NCI-H748 treated with DMSO at 0.1 percent for 48 hours (cell line): ENCODE measurements at places on chromosomes 7 and 10.

GRCh38 chr7:125197731-125198393 is 268.2 kb upstream of the POT1 start:
- DNase-seq = no peak

- DNase-seq = no peak
These were observed 4.9 kb downstream of the HKDC1 start for GRCh38 chr10:69224862-69225657.

DNA sequence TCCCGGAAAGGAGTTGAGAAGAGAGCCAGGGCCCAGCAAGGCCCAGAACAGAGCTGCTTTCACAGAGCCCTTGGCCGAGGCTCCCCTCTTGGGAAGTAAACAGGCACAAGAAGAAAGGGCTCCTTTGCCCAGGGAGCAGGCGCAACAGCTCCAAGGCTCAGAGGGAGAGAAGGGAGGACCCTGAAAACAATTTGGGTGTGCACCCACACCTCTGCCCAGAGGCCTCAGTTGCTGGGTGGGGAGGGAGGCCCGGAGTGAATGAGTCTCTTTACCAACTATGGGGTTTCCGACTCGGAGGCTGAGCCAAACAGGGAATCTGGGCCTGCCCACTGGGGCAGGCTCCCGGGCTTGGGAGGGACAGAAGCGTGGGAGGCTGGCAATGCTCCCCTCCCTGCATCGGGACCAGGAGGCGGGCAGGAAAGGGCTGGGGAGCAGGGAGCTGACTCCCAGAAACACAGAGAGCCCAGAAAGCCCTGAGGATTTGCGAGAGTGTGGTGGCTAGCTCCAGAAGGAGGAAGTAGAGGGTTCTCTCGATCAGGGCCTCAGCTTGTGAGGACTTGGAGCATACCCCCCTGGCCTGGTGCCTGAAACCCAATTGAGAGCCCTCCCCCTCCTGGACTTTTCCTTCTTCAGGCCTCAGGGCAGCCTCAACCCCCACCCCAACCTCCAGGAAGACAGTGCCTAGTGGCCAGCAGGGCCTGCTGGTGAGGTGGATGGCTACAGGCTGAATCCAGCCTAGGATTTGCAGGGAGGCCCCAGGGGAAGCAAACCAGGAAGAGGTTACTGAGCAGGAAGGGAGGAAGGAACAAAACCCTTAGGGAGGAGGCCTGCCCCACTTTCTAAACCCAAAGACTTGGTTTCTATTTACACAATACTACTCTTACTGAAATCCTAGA is 6.2 kb downstream of the C10orf105 start:
- DNase-seq = no peak

- no peak for DNase-seq
These were observed 77.1 kb upstream of the UNC5B start for GRCh38 chr10:71135236-71135635.

GRCh38 chr7:157440346-157441022 is 103.7 kb downstream of the DNAJB6 start:
- DNase-seq = no peak

DNA sequence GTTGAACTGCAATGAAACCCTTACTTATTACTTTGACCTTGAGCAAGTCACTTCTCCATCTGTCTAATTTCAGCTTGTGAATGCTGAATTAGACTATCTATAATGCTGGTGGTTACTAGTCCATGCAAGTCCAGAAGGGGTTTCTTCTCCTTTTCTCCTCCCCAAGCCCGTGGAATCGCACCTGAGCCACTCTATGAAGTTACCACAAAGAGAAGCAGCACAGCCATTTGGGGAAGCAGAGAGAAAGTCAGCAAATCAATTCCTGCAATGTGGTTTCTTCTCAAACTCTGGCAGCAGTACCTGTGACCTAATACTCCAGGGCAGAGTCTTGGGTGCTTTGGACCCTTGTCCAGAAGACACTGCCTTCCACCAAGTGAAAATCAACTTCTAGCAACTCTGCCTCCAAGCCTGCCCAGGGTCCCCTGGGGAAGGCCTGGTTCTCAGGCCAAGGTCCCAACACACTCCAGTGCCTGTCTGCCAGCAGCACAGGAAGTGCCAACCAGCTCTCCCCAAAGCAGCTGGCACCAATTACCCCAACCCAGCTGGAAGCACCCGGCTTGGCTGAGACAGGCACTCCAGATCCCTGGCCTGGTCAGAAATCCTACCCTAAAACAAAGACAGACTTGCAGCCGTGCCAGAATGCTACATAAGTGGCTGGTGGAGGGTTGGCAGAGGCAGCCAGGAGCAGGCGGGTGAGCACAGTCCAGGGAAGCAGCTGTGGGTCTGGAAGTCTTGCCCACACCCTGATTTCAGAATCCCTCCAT is 200.3 kb downstream of the LSM5 start:
- DNase-seq = no peak

- DNase-seq = no peak
These were observed 327.4 kb downstream of the SORCS1 start for GRCh38 chr10:106836933-106837663.

DNA sequence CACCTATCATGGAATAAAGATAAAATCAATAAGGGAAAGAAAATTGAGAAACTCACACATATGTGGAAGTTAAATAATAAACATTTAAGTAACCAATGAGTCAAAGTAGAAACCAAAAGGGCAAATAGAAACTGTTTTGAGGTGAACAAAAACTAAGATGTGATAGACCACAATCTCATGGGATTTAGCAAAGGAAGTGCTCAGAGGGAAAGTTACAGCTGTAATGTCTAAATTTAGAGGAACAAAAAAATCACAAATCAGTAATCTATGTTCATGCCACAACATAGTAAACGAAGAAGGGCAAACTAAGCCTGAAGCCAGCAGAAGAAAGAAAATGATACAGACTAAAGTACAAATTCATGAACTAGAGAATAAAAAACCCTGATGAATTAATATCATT is 16.3 kb downstream of the CYP3A4 start:
- no peak for DNase-seq

DNA sequence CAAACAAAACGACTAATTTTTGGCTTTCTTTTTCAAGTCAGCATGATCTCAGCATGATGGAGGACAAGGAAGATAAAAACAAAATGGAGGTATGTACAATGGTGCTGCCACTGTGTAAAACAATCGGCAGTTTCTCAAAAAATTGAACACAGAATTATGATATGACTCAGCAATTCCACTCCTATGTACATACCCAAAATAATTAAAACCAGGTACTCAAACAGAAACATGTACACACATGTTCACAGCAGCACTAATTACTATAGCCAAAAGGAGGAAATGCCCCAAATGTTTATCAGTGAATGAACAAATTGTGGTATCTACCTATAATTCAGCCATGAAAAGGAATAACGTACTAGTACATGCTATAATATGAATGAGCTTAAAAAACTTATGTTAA is 29.9 kb downstream of the SNX13 start:
- no peak for DNase-seq

- DNase-seq = no peak
These were observed 85.9 kb downstream of the USP6NL start for GRCh38 chr10:11525503-11525902.

- DNase-seq = no peak
These were observed 183.1 kb downstream of the GPAM start for GRCh38 chr10:112000466-112000865.

DNA sequence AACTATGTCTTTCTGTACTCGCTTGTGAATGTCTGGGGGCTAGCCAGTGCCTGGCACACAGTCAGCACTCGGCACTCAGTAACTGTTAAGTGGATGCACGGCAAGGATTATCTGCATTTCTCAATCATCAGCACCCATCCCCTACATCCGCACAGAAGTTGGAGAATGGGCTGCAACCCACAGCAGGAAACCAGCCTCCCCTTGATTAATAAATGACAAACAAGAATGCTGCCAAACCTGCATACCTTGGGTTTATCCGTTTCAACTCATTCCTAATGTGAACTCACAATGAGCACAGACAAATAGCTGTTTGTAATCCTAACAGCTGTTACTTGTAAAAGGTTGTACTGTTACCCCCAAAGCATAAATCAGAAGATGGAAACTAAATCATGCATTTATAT is 28.9 kb downstream of the PPP1R3C start:
- no peak for DNase-seq

GRCh38 chr7:112350585-112350984 is 99.7 kb upstream of the IFRD1 start:
- DNase-seq = peak; percentile 7

DNA sequence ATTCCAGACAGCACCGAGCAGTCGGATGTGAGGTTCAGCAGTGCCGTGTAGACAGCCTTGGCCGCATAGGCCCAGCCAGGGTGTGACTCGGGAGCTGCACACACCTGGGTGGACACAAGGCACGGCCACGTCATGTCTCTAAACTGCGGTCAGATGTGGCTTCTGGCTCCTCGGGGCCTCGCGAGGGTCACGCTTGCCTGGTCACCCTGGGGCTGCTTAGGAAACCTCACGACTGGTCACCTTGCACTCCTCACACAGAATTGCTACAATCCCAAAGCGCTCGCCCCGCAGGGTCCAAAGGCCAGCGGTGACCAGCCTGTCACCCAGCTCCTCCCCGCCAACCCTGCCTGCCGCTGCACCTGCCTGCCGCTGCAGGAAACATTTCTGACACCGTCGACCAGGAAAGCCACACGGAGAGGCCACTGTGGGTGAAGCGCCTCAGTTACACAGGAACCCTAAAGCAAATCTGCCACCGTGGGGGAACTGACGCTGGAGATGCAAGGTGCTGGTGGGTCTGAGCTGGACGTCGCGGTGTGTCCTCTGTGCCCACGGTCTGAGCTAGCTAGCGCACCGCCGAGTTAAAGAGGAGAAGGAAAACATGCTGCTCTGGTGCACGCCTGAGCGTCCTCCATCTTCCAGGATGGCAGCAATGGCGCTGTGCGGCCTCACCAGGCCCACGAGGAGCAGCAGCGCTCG is 5.0 kb downstream of the GPER1 start:
- DNase-seq = no peak
